ENCODE measurements at places on chromosomes 7 and 10. TPM values are rescaled to one million over a fixed set of nuclear protein-coding genes. Genes with fewer than 3 reads are reported as not detected.

FKBP6 gene
- total RNA-seq, result not detected

ZNF239 gene
- total RNA-seq, result 1.4 TPM

SND1 gene
- total RNA-seq, result 222 TPM

TEX36 gene
- not detected for total RNA-seq

C10orf62 gene
- 0.34 TPM for total RNA-seq

UPK3BL1 gene
- 6.3 TPM for total RNA-seq

LRRTM3 gene
- 0.55 TPM for total RNA-seq

DNAH11 gene
- 0.46 TPM for total RNA-seq

TRDMT1 gene
- 3.1 TPM for total RNA-seq

ARHGAP22 gene
- total RNA-seq, result 2.7 TPM

ITIH5 gene
- 28.6 TPM for total RNA-seq

VWA2 gene
- 9.5 TPM for total RNA-seq

PAPSS2 gene
- 39.6 TPM for total RNA-seq

C7orf57 gene
- not detected for total RNA-seq

DNA sequence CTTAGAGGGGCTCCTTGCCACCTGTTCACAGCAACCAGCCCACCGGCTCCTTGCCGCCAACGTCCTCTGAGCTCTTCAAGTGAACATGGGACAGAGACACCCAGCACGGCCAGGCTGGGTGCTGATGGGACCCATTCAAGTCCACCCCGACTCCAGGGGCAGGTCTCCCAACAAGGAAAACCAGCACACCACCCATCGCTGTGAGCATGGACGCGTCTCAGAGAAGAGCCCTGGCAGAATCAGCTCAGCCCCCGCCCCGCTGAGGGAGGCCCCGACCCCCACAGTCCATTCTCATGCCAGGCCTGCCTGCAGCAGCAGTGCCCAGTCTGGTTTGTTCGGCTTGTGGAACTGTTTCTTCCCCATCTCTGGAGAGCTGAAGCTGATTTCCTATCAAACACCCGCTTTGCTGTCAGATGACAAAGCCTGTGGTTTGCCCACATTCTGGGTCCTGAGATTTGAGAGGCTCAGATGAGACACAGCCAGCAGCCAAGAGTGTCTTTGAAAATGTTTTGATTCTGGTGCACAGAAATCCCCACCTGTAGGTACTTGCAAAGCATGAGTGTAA, 216.6 kb downstream of the ZMYND11 start:
- no peak for DNase-seq

DNA sequence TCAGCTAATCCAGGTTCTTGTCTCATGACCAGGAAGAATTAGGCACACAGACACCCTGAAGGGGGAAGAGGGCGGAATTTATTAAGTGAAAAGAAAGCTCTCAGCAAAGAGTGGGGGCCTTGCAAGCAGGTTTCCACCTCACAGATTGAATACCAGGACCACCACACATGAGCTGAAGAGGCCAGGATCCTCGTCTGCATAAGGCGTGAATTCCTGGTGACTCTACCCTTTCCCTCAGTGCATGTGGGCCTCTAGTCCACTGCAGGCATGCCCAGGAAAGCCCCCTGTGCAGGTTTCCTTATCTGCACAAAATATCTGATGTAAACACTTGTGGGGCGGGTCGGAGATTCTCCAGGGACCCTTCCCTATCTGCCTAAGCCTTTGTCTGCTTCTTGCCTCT, 782.1 kb upstream of the LRRN3 start:
- no peak for DNase-seq

GRCh38 chr7:101162551-101163278, 2.7 kb downstream of the VGF start:
- peak; percentile 70 for DNase-seq

GRCh38 chr7:28408105-28408959, 4.0 kb upstream of the CREB5 start:
- no peak for DNase-seq

- DNase-seq, result peak; percentile 52
These were observed 1.4 kb upstream of the PODXL start for GRCh38 chr7:131557652-131558385.

- DNase-seq, result no peak
These were observed 73.6 kb upstream of the NEBL start for GRCh38 chr10:20970708-20971107.

DNA sequence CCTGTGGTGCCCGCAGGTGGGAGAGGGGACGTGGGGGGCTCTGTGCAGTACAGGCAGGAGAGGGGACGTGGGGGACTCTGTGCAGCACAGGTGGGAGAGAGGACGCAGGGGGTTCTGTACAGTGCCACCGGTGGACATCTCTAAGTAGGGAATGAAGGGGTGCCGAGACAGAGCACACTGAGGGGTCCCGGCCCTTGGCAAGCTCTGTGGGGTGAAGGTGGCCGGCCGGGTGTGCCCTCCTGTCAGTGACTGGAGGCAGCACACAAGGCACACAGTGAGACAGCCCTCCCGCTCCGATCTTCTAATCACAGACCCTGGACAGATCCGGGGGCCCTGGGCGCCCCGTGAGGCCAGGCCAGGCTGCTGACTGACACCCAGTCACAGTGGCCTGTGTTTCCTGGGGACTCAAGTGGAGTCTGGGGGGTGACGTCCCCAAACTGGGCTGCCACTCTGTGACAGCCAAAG, 11.2 kb downstream of the GPR146 start:
- no peak for DNase-seq

GRCh38 chr7:7751243-7752092, 33.1 kb upstream of the RPA3 start:
- DNase-seq, result peak; percentile 6

DNA sequence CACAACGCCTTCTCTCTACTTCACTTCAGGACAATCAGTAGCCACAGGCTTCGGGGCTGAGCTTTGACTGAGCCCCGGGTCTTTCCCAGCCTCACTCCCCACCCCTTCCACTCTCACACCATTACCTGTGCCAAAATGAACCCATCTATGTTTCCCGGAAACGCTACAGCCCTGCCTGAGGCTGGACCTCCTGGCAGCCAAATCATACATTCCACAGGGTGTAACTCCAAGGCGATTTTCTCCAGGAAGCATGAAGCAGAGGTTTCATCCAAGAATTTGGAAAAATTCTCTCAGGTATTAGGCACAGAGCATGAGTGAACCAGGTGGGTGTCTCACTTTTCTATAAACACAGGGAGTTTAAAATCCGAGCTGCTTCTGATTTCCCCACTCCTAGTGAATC, 286.3 kb downstream of the TNS3 start:
- no peak for DNase-seq

- DNase-seq, result no peak
These were observed 77.4 kb downstream of the PCLO start for GRCh38 chr7:83085299-83085698.

DNA sequence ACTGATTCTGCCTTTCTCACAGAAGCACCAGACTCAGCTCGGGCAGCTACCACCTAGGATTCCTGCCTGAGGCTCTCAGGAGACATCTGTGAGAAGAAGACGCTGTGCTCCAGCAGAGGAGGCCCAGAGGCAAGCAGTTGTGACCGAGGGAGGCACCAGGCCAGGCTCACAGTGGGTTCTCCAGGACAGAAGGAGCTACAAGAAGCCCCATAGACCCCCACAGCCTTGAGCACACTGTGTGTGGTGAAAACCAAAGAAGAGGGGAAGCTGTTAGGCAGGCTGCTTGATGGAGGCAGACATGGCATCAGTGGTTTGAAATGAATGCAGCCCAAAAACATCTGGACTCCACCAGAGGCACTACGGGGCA, 198.8 kb downstream of the GRID1 start:
- no peak for DNase-seq

- no peak for DNase-seq
These were observed 112.6 kb downstream of the EEPD1 start for GRCh38 chr7:36265680-36266079.

GRCh38 chr7:1691601-1692514, 21.8 kb downstream of the ELFN1 start:
- DNase-seq, result peak; percentile 70

DNA sequence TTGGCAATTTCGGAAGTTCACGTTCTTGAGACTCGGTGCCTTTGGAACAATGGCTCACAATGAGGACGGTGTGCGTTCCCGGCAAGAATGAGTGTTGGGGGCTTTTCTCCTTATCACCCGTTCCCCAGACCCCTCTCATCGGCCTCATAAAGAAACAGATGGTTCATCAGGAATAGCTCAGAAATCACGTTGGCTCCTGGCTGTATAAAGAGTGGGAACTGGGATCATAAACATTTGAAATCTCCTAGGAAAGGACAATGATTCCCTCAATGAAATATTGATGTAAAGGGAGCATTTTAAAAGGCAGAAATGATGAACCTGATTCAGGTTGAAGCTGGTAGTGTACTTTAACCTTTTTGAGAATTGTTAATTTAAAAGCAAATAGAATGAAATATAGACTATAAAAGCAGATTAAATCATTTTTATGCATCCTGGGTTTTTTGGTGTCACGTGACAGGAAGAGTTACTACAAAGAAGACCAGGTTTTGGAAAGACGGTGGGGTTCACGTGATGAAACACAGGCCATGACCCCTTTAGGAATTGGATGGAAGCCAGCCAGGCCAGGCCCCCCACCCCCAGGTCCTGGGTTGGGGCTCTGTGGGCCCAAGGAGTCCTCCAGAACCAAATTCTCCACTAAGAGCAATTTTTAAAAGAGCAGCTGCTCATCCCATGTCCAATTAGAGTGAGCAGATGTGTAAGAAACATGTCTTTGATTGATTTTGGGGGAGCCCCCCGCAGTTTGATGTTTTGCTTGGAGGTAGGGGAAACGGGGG, 63.0 kb downstream of the CUX1 start:
- DNase-seq, result no peak

- no peak for DNase-seq
These were observed 1.7 kb downstream of the IGF2BP3 start for GRCh38 chr7:23468526-23469149.

DNA sequence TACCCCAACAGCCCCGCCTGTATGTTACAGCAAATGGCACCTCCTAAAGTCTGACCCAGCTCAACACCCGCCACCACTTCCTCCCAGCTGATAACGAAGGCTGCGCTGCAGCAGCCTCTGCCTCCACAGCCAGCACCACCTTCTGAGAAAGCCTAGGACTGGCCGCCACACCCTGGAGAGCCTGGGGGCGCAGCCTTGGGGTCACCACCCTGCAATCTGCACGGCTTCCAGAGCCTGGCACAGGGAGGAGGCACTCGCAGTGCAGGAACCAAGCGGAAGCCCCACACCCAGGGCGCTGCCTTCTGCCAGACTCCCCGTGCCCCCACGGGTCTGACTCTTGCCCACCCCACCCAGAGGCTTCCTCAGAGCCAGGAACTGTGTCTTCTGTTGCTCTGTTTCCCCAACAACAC, 112.5 kb downstream of the MAD1L1 start:
- no peak for DNase-seq

- DNase-seq, result no peak
These were observed 282.4 kb downstream of the SORCS3 start for GRCh38 chr10:104923501-104923900.

- DNase-seq, result no peak
These were observed 66.6 kb downstream of the PCLO start for GRCh38 chr7:83096065-83096580.

DNA sequence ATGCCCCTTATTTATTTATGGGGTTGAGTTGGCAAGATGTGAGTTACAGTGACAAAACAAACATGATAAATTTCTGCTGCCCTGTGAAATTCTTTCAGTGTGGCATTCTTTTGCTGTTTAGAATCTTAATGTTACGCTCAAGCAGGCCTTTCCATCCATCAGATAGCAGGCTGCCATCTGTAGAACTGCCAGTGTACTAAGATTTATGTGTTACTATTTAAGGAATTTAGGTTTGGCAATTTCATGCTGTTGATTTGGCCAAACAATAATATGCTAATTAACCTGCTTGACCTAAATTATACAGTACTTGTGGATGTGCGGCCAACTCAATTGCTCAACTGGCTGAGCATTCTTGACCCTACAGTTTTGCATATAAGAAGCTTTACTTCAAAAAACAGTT, 477.7 kb upstream of the TPK1 start:
- DNase-seq, result no peak

GRCh38 chr7:54879776-54880175, 120.8 kb upstream of the SEC61G start:
- no peak for DNase-seq

DNA sequence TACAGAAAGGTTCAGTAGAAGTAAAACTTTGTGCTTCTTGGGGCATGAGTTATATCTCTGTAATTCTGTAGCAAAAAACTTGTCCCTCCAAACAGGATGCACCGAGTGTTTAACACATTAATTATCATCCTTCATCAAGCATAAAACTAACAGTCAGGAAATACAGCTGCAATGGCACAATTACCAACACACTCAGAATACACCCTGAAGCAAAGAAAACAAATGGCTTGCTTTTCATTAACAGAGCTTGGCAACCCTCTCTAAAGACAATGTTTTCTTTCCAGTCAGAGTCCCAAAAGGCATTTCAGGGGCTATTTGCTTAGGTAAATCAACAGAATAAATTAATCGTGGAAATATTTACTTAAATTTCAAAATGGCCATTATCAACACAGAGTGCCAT, 107.7 kb downstream of the ICA1 start:
- no peak for DNase-seq
